ENCODE measurements at places on chromosomes 13 and 19.

DNA sequence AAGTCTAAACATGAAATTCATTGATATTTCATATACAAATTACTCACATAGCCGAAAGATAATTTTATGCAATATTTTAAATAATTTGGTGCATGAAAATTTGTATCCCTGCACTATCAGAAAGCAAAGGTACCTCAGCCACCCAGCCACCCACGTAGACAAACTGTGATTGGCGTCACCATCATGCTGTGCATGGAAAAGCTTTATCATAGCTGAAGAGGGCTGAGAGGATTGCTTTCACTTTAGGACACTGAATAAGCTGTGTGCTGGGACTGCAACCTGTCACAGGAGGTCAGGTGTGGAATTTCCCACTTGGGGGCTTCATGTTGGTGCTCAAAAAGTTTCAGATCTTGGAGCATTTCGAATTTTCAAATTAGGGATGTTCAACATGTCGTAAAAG, 96.3 kb downstream of the MYCBP2 start:
- DNase-seq: no peak

GRCh38 chr19:31296741-31297390, 52.4 kb downstream of the TSHZ3 start:
- DNase-seq: no peak

DNA sequence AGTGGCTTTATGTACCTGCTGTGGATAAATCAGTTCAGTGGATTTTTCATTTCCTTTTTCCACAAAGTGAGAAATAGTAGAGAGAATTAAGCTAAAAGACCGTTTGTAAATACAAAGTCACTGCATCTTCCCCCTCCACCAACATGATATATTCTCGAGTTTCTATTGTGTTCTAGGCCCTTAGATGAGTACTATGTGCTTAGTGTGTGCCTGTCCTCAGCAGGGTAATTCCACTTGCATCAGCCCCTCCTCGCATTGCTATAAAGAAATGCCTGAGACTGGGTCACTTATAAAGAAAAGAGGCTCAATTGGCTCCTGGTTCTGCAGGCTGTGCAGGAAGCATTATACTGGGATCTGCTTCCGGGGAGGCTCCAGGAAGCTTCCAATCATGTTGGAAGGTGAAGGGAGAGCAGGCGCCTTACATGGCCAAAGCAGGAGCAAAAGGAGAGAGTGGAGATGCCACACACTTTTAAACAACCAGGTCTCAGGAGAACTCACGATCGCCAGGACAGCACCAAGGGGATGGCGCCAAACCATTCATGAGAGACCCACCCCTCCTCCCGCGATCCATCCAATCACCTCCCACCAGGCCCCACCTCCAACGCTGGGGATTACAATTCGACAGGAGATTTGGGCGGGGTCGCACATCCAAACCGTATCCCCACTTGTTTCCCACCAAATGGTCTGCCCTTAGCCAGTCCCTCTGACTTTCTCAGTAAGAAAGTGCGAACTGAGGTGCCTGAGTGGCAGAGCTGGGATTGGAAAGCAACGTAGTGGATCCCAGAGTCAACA, 102.3 kb upstream of the ABCC4 start:
- no peak for DNase-seq

- no peak for DNase-seq
Measured at GRCh38 chr13:36807616-36808015, 11.4 kb upstream of the RFXAP start.

GRCh38 chr19:56404705-56405056, 549 bp downstream of the ZNF583 start:
- no peak for DNase-seq

DNA sequence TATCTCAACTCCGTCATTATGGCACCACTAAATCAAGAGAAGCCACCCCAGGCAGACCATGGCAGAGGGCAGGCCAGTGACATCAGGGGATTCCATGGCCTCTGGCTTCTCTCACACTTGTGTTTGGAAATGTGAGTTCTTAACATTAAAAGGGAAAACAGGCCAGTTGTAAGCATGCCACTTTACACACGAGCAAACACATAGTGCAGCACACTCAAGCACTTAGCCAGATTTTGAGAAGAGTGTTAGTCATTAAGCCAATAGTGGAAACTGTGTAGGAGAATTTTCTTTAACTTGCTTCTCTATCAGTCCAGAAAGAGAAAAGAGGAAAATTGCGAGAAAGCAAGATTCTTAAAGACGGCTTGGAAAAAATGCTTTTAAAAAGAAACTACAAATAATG, 401.5 kb downstream of the TDRD3 start:
- DNase-seq: no peak

- no peak for DNase-seq
Measured at GRCh38 chr19:9838324-9838723, 3.2 kb downstream of the PIN1 start.

DNA sequence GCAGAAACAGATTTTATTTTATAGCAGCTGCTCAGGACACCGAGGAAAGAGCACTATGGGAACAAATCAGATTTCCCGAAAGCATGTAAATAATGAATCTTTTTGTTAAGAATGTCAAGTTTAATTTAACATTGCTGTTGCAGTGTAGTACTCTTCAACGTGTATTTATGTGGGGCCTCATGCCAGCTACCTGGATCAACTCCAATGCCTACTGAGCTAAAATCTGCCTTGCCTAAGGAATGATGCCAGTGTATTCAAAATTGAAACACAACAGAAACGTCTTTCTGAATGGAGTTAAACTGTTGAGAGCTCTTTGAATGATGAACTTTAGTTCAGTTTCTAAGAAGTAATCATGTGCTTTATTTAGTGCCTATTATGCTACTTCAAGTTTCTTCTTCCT, 1379.8 kb upstream of the ATXN8OS start:
- DNase-seq: no peak

GRCh38 chr13:46134961-46135522, 30.2 kb upstream of the CPB2 start:
- no peak for DNase-seq

GRCh38 chr13:50697746-50698539, 145.5 kb downstream of the DLEU7 start:
- DNase-seq: no peak

- DNase-seq: no peak
Measured at GRCh38 chr13:37769078-37769477, 100.5 kb downstream of the TRPC4 start.

DNA sequence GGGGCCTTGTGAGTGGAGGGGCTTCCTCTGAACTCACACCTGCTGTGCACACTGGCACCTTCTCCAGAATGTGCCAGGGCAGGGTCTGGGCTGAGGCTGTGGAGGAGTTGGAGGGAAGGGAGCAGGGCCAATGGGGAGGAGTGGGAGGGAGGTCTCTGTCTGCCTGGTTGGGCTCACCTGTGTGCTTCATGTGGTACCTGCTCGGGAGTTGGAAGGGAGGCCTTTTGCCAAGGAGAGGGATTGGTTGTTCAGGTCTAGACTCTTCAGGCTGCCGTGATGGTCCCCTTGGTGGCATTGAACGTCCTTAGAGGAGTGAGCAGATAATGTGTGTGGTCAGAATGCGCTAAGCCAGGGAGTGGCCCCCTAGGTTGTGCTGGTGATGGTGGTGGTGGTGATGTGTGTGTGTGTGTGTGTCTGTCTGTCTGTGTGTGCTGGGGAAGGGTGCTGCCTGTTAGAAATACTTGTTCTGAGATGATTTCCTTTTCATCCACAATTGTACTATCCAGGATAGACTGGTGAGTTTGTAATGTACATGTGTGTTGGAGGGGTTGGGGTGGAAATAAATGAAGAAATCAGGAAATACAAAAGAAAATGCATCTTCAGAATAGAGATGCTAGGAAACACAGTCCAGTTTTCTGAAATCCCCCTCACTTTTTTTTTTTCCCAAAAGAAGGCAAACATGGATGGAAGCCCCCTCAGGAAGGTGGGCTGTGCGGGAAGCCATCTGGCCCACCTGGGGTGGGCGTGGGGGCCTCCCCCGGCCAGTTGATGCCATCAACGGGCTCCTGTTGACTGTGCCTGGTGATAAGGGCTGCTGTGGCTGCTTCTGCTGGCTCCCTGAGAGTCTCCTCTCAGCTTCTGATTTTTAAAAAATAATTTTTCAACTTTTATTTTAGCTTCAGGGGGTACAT, 140.5 kb upstream of the ZNF536 start:
- no peak for DNase-seq

DNA sequence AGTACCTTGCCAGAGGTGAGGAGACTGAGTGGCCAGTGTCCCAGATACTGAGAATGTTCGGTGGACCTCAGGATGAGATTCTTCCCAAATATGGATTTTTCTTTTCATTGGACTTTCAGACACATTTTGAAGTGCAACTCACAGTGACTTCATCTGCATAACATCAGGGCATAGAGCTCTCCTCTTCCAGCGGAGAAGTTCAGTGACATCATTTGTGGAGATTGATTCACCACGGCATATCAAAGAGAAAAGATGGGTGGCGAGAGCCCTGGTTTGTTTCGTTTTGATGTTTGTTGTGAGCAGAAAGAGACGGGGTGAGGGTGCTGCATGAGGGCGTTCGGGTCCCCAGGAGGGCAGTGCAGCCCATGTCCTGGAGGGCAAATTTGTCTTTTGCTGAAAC, 120.1 kb upstream of the GPR12 start:
- DNase-seq: no peak

DNA sequence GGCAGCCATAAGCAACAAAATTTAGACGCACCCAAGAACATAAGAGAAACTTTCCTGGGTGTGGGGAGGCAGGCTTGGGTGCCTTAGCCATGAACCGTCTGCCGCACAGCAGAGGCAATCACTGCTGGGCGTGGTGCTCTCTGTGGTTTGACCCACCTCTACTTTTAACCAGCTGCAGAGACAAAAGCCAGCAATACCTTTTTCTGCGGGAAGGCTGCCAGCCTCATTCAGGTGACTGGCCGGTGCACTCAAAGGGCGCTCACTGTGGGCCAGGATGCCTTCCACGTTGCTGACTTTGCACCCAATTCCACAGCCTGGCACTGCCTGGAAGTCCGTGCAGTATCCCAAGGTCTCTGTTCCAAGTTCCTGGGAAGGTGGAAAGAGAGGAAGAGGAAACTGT, 69.1 kb downstream of the ATP7B start:
- no peak for DNase-seq

- no peak for DNase-seq
Measured at GRCh38 chr13:51179432-51179971, 42.7 kb upstream of the FAM124A start.

GRCh38 chr19:38617764-38618589, at the start of gene MAP4K1:
Gene MAP4K1, minus strand, starts transcription at chr19:38617953. Its CDS starts 58 bp downstream, at chr19:38617895.
- no peak for DNase-seq

DNA sequence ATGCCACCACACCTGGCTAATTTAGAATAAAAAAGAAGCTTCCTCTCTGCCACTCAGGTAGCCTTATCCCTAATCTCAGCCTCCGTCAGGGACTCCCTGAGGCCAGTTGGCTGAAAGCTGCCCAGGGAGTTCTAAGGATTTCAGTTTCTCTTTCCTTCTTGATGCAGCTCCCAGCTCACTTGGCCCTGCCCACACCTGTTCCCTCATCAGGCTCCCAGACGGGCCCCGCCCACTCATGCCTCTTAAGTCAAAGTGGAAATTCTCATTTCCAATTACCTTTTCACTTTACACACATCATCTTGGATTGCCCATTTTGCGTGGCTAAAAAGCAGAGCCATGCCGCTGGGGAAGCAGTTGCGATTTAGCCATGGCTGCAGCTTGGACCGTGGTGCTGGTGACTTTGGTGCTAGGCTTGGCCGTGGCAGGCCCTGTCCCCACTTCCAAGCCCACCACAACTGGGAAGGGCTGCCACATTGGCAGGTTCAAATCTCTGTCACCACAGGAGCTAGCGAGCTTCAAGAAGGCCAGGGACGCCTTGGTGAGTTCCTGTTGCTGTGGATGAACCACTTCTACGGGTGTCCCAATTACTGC, at the start of gene IFNL1:
Gene IFNL1, plus strand, starts transcription at position 353 of the 591 bp plus-strand sequence. Its CDS starts 15 bp downstream, at position 368.
- no peak for DNase-seq

DNA sequence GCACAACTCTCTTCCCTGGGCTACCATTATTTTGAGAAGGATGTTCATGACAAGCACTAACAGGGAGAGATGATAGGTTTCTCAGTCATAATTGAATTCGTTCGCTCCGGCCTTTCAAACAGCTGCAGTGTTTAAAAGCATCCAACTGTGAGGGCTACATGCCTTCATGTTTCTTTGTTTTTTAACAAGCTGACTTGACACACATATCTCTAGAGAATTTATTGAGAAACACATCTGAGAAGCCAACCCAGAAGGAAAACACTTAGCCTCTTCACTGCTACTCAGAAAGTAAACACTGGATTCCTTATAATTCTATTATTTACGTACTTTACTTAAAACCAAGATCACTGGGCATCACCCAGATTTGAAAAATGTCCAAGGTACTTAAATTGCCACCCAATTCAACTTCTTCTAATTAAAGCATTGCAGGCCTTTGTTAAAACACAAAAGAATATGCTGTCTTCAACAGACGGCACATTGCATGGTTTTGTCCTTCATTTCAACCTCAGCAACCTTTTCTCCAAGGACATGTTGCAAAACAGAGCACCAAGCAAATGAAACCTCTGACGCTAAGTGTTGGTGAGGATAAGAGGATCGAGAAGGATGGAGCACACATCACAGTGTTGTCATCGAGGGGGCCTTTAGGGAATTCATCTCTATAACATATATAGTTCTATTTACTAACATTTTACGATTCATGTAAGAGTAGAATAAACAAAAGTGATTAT, 75.8 kb downstream of the TBC1D4 start:
- DNase-seq: no peak

GRCh38 chr13:111336666-111337065, 16.2 kb downstream of the TEX29 start:
- no peak for DNase-seq

DNA sequence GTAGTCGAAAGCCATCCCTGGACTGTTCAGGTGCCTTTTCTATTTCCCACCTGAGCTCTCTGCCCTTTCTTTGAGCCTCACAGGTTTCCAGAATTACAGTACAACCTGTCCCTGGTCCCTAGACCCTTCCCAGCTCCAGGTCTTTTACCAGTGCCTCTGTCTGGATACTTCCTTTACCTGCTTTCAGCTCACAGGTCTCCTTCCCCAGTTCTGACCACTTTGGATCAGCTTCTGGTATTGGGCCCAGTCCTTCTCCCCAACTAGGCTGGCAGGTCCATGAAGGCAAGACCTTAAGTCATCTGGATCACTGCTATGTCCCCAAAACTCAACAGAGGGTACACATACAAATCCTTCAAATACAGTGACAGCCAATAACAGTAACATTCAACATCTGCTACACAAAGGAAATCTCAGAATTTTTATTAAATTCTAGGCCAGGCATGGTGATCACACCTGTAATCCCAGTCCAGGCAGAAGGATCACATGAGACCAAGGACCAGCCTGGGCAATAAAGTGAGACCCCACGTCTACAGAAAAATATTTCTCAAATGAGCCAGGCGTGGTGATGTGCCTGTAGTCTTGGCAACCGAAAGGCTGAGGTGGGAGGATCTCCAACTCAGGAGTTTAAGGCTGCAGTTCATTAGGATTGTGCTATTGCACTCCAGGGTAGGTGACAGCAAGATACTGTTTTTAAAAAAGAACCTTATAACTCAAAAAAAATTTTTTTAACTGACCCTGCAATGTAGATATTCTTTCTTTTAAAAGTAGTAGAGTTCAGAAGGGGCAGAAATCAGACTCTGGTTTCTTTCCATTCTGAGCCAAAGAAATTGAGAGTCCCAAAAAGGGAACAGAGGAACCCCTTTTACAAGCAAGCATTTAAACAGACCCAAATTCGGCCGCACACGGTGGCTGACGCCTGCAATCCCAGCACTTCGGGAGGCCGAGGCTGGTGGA, 1.3 kb downstream of the RPS16 start:
- DNase-seq: no peak

- no peak for DNase-seq
Measured at GRCh38 chr13:49093376-49093775, 117.7 kb downstream of the FNDC3A start.

Data from AG04449 (cell line).